ENCODE measurements at places on chromosomes 2 and 18.
A peak's percentile ranks its signal among the peaks of the same experiment; 100 is the strongest.

GRCh38 chr2:32427672-32428610, 71.1 kb downstream of the BIRC6 start:
- DNase-seq: no peak

GRCh38 chr2:43313642-43314017, 87.2 kb upstream of the ZFP36L2 start:
- no peak for DNase-seq

- no peak for DNase-seq
Observed at GRCh38 chr18:61333746-61334490, 688 bp downstream of the CDH20 start.

DNA sequence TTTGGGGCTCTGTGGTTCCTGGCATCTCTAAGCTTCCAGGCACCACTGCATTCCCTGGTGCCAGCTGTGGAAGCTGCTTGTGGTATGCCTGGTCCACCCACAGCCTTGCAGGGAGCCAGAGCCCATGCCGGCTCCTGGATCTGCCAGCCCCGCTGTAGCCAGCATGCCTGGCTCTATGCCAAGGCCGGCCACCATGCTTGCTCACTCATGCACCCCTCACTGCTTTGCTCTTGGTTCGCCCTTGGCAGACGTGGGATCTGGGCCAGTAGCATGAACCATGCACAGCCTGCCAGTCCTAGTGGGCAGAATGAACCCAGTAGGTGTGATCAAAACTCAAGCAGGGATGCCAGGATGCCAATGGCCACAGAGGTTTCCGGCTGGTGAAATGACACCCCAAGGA, 634.2 kb upstream of the TMEFF2 start:
- DNase-seq: no peak

DNA sequence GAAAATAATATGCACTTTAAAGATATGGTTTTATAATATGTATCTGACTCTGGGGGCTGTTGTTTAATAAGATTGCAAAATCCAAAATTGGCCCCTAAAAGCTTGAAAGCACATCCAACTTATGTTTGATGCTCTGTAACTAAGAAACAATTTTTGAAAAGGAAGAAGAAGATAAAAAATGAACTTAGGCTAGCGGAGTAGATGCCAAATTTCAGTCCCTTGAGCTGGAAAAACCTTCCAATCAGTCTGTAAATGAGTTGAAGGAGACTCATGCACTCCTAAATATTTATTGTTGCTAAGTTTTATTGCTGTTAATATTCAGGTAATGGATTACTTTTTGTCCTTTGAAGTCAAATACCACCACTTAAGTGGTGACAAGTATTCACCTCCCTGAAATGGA, 465.0 kb downstream of the ZEB2 start:
- no peak for DNase-seq

DNA sequence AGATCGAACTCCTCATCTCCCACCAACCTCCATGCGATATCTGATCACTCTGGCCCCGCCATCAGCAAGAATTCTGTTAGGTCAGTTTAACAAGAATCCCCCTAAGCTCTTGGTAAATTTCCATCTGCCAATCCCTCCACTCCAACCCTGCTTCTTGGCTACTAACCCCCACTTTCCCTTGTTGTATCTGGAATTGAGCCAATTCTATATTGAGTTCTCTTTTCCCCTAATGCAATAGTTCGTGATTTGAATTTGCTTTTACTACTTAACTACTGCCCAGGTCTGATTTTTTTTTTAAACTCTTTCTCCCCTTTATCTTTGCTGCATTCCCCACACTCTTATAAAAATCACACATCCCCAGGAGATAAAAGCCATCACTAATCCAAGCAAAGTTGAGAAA, 159.3 kb upstream of the STK17B start:
- DNase-seq: no peak

DNA sequence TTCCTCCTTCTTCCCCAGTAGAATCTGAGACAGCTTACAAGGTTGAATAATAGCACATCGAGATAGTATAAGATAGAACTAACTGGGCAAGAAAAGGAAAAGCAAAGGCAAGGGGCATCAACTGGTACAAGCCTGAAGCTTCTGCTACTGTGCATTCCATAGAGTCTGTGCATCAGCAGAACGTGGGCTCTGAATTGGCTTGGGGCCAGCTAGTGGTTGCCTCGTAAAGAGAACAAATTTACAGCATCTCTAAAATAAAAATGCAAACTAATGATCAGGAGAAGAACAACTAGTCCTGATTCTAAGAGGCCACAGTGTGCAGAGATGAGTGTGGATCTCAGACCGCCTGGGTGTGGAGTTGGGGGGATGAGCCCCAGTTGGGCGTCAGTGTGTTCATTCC, 36.6 kb downstream of the UPP2 start:
- DNase-seq: no peak

- DNase-seq: no peak
Observed at GRCh38 chr2:56739413-56739812, 555.6 kb downstream of the CCDC85A start.

DNA sequence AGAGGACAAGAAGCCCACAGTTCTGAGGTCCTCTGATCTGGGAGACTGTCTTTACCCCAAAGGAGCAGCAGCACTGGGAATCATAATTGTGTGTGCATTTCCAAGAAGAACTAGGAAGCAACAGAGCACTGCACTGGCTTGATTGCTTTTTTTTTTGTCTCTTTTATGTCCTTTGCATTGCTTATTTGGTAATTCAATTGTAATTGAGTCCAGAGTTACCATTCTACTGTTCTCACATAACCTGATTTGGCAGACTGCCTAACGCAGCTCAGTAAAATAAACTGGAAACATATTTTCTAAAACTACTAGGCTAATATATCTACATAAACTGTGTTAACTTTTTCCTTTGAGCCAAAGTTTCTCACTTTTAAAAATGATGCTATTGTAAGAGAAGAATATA, 190.3 kb upstream of the SLC8A1 start:
- no peak for DNase-seq

GRCh38 chr2:191012845-191013681, 908 bp downstream of the STAT1 start:
- no peak for DNase-seq

GRCh38 chr2:120897399-120897798, 161.7 kb downstream of the GLI2 start:
- no peak for DNase-seq

DNA sequence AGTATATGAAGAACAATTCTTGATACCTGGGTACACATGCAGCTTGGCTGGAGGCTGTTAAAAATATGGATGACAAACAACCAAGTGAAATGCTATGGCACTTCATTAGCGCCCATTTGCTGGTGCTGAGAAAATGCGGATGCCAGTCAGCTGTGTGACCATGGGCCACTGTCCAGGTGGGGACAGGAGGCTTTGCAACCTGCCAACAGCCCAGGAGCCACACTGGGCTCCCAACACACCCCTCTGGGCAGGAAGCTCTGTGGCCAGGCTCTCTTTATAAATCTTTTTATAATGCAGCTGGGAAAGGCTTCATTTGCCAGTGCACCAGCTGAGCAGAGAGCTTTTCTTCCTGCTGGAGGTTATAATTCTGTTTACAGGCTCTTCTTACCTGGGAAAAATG, 19.9 kb downstream of the RNF144A start:
- DNase-seq: no peak

- DNase-seq: peak; percentile 28
Observed at GRCh38 chr2:20350041-20350712, 467 bp downstream of the PUM2 start.

- no peak for DNase-seq
Observed at GRCh38 chr18:64283059-64283458, 134.2 kb upstream of the LINC00305 start.

- DNase-seq: no peak
Observed at GRCh38 chr18:2960983-2961696, 51.8 kb downstream of the LPIN2 start.

- DNase-seq: no peak
Observed at GRCh38 chr2:21256006-21256405, 132.2 kb downstream of the TDRD15 start.

GRCh38 chr2:74384051-74384450, 3.9 kb upstream of the DCTN1 start:
- no peak for DNase-seq

DNA sequence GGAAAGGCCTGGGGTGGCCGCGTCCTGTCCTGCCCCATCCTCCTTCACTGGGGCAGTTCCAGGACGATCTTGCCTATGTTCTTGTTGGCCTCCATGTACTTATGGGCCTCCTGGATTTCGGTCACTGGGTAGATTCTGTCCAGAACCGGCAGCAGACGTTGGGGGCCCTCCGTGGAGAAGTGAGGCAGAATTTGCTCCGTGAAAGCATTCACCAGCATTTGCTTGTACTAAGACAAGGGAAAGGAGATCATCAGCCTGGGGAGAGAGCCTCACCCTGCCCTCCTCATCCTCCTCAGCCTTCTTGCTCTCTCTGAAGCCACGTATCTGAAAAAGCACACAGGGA, 1.4 kb upstream of the SF3B6 start:
- DNase-seq: no peak

DNA sequence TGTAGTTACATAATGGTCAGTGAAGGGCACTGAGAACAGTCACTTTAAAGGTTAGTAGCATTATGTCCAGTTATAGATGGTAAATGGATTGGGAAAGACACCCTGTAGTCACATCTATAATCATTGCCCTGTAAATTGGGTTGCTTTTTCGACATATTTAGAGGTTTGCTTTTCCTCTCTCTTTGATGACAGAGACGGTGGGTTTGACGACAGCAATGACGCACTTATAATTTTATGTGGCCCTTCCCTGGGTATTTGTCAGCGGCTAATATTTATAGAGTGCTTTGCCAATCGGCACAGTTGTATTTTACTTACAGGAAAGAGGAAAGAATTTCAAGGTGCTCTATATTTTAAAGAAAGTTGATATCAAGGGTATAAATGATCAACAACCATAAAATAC, 2.8 kb downstream of the CPS1 start:
- no peak for DNase-seq

GRCh38 chr2:233093721-233094120, 33.6 kb downstream of the INPP5D start:
- DNase-seq: no peak

Measured in stimulated activated CD8-positive, alpha-beta memory T cell treated with anti-CD3 and anti-CD28 coated beads, Interleukin-4, amount 100 ng/mL, for 1 hour (primary cell).